ENCODE measurements at places on chromosomes 3 and 15.

DNA sequence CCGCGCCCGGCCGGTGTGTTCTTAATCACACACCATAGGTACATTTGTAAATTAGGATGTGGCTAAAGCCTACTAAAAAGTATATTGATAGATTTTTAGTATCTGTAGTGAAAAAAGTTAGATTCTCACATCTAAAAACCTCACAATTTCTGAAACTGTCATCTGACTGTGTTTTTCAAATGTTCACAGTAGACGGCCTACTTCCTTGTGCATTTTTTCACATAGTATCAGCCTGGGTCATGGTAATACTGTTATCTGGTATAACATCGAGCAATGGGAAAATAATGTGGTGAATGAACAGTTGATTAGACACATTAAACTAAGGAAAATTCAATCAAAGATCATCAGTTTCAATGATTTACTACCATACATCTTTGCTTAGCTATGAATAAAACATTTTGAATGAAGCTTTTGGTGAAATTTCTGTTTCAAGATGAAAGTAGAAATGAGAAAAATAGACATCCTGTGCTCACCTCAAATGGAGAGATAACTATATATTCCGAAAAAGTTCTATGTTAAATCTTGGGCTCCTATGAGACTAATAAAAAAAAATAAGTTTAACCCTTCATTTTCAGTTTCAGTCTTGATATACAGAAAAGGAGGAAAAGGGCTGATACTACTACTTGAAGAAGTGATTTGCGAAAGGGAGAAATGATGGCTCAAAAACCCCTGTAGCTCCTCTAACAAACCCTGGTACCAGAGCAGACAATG, 262.7 kb downstream of the ZBTB20 start:
- DNase-seq: no peak

DNA sequence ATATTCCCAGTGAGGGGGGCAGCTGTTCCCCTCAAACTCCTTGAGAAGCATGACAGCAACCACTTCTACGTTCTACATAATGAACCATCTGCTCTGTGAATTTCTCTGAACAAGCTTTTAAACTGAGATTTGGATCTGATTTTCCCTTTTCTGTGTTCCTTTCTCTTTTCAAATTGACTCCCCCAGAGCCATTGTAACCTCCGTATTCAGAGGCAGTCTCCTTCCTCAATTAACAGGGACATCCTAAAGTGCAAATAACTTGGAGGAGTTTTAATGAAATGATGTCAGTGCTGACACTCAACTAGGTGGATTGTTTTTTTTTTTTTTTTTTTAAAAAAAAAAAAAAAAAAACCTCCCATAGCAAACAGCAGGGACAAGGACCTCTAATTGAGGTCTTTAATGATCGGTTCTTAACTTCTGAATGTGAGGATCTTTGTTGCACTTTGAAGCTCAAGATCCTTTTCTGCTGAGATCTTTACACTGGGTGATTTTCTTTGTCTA, 48.8 kb downstream of the ADAMTS9 start:
- no peak for DNase-seq

GRCh38 chr15:100310041-100310405, 31.8 kb downstream of the ADAMTS17 start:
- DNase-seq: no peak

DNA sequence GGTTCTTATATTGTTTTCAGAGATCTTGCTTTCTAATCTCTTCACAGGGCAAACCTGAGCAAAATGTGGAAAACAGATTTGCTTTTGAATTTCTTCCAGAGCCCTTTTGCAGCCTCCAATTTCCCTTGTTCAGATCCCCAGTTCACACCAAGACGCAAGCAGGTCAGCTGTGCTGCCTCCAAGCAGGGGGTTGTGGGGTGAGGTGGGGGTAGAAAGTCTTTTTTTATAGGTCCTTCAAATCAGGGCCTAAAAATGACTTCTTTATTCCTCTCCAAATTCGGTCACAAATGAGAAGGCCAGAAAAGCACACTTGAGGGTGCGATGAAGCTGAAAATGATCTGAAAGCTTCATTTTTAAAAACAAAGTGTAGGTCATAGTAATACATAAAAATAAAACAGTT, 26.3 kb upstream of the AVEN start:
- no peak for DNase-seq

DNA sequence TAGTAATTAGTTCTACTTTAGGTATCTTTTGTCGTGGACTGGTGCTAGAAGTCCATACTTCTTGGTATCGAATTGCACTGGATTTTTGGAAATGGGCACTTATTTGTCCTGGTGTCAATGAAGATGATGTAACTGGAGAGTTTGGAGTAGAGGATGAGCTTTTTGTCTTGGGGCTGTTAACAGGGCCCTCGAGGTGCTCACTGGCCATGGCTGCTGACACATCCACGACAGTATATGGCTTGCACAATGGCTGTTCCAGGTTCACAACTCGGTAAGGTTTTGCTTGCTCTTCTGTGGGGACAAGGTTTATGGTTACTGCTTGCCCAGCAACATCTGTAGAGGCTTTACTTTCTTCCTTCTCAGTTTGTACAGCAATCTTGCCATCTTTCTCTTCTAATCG, 109.4 kb upstream of the TSPAN3 start:
- no peak for DNase-seq

DNA sequence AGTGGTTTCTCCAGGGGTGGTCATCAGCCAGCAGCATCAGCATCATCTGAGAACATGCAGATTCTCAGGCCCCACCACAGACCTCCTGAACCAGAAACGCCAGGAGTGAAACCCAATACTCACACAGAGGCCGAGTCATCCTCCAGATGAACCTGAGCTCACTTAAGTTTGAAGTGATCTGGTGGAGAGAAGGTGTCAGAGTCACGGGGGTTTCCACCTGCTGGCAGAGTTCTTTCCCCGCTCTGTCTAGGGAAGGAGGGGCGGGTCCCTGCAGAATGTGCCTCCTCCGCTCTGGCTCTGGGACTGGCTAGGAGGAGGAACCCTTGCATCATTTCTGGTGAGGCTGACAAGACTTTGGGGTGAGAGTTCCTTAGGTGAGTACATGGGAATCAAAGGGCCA, 13.3 kb upstream of the KIF23 start:
- DNase-seq: no peak

DNA sequence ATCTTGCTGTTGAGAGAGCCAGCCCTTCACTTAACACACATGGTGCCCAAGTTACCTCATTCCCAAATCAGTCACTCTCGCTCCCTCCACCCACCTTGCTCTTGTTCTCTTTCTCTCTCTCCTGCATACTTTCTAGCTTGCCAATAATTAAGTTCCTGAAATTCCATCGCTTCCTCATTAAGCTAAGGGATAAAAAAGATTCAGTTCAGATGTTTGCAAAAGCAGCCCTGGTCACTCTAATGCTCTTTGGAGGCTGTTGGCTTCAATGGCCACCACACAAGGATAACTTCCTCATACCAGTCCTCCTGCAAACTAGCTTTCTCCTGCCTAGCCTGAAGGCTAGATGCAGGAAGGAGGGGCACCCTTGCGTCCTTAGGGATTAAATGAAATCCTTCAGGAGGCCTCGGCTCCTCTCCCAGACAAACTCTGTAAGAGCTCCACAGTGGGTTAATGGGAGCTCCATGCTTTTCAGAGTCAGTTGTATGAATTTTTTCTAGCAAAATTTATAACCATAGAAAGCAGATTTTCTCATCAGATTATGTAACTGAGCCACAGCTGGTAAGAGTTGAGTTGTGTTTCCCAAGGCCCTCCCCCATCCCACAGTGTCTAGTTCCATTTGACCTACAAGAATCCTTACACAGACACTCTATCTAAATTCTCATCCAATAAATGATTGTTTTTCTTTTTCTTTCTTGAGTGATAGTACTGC, 176.6 kb upstream of the TRIM42 start:
- DNase-seq: no peak

DNA sequence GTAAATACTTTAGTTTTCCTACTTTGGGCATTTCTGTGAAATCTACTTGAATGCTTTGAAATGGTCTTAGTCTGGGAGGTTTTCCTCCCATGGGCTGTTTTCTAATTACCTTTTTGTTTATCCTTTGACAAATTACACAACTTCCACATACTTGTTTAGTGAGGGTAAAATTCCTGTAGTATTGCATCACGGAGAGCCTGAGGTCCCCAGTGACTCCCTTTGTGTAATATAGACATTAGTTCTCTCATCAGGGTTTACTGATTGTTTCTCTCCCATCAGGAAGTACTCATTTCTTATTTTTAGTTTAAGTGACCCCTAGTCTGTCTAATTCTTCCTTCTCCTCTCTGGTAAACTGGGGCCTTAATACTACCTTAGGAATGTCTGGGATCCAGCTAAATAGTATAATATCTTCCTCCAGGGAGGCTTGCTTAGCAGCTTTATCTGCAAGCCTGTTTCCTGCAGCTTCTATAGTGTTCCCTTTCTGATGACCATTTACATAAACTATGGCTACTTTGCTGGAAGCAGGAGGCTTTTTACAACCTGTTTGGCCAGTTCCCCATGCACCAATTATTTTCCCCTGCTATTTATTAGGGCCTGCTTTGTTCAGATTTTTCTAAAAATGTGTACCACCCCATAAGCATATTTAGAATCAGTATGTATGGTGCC, 87.2 kb upstream of the XCR1 start:
- no peak for DNase-seq

DNA sequence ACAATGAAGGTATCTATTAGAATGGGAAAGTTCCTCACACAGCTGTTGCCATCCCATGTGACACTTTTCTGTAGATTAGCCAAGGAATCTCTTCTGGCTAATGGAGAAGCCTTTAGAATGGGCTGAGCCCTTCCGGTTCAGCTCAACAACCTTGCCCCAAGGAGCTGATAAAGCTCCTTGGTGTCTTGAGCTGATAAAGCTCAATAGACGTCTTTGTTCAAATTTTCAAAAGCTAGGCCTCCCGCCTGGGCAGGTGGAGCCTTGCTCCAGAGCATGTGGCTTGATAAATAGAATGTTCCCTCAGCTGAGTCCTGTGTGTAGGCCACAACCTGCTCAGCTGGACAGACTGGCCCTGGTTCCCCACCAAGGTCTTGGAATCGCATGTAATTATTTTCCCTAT, 7.2 kb upstream of the BNIP2 start:
- DNase-seq: no peak

- DNase-seq: no peak
These were observed 290.1 kb downstream of the MFSD1 start for GRCh38 chr3:159091936-159092335.

- no peak for DNase-seq
These were observed 73.1 kb upstream of the BHLHE40 start for GRCh38 chr3:4906107-4906621.

DNA sequence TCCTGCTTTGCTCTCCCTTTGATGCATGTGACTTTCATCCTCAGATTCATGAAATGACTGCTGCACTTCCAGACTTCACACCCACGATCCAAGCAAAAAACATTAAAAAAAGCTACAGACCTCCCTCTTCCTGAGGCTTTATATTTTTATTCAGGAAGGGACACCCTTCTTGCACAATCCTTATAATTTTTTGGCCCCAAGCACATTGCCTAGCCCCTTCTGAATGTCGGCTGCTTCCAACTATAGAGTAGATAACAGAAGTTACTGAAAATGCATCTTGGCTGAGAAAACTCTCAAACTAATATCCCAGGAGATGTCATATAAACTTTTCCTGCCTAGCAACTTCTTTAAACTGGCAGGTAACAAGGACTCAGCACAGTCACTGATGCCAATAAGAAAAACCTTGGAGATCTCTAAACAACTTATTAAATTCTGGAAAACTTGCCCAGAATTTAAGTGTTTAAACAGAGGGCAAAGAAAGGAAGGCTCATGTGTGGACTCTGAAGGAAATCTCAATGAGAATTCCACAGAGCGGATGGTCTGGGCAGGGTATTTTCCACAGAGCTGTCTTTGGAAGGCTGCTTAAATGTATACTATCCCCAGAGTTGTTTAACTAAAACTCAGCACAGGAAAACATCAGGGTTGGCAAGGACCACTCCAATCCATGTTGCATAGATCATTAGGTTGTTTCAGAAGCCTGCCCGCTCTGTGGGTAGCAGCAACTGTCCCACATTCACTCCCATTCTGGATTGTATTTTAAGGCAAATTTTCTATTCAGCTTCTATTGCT, 746.8 kb upstream of the LMCD1 start:
- DNase-seq: no peak

DNA sequence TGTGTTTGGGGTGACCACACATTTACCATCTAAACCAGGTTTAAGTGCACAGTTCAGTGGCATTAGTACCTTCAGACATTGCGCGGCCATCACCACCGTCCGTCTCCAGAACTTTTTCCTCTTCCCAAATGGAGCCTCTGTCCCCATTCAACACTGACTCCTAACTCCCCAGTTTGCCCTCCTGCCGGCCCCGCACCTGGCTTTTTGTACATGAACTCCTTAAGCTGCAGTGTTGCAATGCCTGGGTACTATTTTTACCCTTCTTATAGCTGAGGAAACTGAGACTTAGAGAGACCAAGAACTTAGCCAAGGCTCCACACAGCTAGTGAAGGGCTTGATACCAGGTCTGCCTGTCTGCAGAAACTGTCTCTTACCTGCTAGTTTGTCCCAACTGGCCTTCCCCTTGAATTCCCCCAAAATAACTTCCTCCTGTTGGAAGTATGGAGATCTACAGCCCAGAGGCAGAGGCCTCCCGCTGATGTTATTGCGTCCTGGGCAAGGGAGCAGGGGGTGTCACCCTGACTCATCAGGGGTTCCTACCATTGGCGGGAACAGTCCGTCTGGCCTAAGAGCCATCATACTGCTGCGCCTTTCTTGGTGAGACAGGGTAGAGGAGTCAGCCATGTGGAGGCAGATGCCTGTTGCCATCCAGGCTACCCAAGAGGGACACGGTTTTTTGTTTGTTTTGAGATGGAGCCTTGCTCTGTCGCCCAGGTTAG, 65.6 kb downstream of the GRIP2 start:
- no peak for DNase-seq

- DNase-seq: no peak
These were observed 31.5 kb upstream of the LAMP3 start for GRCh38 chr3:183193762-183194689.

- no peak for DNase-seq
These were observed 13.8 kb upstream of the MSL2 start for GRCh38 chr3:136209921-136210320.

- no peak for DNase-seq
These were observed 320.4 kb upstream of the RASGRP1 start for GRCh38 chr15:38885001-38885400.

DNA sequence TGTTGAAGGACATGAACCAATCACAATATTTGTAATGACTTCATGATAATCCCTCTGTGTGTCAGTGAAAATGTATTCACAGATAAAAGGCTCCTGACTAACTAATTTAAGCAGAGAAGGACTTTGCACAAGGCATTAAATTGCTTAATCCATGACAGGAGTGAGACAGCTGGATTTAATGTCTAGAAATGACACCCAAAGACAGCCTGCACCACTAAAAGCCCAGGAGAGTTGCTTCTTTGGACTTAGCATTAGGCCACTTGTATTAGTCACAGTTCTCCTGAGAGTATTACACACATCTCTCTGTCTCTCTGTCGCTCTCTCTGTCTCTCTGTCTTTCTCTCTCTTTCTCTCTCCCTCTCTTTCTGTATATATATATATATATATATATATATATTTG, 180.4 kb downstream of the GOLGA8K start:
- DNase-seq: no peak

DNA sequence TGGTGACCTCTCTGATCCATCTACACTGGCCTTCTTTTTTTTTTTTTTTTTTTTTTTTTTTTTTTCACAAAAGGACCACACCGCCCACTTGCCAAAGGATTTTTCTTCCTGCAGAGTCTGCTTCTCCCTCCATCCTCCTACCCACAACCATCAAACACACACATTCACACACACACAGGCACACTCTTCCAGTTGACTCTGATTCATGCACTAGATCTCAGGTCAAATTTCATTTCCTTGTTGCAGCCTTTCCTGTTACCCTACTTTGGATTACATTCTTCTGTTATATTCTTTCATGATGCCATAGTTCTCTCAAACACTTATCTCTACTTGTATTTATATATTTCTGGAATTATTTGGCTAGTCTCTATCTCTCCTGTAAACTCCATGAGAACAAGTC, 133.9 kb downstream of the STAC start:
- no peak for DNase-seq

Measured in activated T-helper 1 cell treated with Interleukin-2 at 50 U/mL for 16 hours (primary cell).